Islet precursor cell (in vitro differentiated cells): ENCODE measurements at places on chromosomes 1 and 21.

DNA sequence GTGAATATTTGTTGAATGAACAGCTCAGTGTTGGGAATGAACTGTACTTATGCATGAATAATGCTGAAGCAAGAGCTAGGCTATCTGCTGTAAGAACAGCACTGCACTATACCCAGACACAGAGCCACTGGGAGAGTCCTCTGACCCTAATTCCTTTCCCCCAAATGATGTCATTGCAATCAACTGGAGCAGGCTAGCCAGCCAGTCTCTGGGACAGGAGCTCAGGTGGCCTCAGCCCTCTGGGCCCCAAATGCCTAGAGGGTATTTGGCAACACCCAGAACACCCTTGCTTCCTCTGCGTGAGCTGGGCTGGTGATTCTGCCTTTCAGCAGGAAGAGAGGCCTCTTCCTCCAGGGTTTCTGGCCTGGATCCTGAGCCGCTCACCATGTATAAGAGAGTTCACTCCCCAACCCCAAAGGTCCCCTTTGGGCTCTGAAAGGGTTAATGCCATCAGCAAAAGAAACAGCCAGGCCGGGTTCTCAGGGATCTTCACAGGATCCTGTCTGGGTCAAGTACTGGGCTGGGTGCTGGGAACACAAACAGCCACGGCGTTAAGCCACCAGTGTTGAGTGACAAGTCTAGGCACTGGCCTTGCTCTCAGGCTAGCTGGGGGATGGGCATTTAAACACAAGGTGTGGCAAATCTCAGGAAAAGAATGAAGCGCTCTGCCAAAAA, 3.7 kb upstream of the PADI4 start:
- peak; percentile 87 for DNase-seq

DNA sequence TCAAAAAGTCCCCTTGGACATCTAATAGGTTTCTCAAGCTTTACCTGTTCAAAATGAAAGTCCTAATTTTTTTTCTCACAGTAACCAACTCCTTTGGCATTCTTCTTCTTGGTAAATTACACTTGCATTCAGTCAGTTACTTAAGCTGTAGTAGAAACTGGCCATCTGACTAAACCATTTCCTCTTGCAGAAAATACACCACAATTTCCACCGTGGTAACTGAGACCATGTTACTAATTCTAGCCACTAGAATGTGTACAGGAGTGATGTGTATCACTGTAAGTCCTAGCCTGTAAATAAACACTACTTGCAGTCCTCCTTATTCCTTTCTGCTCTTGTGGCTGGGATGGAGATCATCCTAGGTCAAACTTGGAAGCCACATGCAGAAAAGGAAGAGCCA, 965.4 kb upstream of the TMPRSS15 start:
- no peak for DNase-seq

DNA sequence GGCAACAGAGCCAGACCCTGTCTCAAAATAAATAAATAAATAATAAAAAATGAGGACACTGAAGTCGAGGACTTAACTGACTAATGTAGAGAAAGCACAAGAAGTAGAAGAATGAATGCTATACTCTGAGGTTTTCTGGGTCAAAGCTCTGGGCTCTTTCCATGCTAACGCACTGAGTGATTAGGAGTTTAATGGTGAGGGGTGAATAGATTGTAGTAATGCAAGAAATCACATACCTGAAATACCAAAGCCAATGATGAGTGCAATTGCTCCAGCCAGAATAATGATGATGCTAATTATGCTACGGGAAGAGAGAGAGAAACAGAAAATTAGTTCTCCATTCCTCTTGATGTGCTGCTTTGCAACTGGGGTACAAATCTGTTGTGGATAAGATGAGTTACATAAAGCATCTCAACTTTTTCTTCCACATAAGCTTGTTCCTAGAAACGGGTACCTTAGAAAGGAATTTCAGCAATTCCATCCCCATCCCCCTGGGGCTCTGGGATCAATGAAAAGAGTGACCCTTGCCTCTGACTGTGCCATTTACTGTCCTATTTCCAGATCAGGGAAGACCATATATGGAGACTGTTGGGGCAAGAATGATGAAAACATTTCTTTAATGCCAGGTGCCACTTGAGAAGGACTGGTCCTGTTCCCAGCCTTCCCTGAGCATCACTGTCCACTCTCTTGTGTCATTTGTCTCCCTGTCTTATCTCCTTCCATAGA, 40.7 kb downstream of the VTCN1 start:
- no peak for DNase-seq

DNA sequence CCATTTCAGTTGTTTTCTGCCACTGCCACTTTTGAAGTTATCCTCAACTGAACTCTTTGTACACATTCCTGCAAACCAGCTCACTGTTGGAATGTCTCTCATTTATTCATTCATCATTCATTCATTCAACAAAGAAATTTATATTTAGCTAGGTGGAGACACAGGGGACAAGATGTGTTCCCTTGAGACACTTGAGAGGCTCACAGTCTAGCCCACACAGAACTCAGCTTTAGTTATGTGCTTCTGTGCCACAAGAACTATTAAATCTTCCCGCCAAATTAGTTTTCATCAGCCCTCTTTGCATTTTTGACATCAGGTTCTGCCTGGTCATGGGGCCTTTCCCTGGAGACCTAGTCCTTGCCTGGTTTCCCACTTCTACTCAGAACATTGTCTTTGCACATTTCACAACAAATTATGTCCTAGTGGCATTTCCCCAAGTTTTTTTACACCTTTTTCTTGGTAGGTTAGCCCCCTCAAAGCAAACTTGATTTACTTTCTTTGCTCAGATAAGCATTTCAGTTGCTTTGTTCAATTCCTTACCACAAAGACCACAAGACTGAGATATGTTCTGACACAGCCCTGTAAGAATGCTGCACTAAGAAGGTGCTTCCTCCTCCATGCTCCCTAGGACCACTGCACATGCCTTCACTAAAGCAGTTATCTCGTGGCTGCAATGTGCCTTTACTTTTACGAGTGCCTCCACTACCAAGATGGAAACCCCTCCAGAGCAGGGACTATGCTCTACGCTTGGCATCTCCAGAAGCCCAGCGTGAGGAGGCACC, 31.0 kb downstream of the ILDR2 start:
- DNase-seq, result peak; percentile 79

DNA sequence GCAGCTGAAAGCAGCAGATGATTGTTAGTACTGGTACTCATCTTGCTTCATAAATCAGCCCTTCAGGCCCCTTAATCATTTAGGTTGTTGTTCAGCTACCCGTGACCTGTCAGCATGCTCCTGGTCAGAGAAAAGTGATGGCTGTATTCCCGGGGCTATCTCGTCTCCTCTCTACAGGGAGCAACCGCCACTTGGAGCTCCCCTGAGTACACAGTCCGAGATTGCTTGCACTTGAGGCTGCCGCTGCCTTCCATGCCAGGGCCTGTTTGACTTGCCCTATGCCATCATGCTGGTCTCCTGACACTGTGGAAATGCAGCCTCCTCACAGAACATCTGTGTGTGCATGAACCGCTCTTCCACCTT, 97.5 kb downstream of the SPATA46 start:
- peak; percentile 41 for DNase-seq

DNA sequence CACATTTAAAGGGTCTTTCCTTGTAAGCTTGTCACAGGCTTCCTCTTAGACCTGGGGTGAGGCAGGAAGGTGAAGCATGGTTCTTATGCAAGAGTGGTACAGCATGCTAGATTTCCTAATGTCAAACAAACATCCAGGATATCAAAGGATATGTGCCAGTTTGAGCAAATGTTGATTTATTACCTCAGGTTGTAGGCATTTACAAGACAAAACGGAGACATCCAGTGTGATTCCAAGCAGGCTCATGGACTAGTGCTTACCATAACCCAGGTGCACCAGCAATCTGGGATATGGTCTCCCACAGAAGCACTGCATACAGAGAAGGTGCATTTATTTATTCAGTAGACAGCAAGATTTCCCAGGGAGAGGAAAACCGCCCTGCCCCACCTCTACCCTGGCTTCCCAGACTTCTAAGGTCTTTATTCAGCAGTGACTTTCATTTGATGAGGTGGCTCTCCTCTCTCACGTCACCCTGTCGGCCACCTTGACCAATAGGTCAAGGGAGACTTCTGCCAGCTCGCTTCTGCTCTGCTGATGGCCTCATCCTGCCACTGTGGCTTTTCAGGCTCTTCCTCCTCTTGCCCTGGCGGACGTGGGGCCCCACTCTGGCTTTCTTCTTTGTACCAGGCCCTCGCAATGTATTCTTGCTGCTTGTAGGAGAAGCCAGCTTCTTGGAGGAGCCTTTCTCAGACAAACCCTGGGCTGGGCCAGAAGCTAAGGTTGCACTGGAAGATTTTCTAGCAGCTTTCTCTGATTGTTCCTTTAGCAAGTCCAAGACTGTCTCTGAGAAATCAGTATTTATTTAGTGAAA, 25.6 kb downstream of the HHIPL2 start:
- DNase-seq, result no peak

- no peak for DNase-seq
Observed at GRCh38 chr1:198701766-198702539, 63.1 kb downstream of the PTPRC start.

DNA sequence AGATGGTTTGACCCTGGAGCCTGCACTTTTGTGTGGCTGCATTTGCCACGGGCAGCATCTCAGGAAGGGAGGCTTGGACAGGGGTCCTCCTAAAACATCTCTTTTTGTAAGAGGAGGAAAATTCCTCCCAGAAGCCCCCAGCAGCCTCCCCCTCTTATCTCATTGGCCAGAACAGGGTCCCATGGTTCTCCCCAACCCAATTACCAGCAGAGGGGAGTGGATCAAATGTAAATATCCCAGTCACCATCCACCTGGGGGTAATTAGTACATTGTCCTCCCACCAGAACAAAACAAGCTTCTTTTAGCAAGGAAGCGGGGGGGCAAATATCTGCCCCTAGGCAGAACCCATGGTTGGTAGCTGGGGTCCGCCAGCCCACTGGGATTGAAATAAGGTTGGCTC, 44.7 kb upstream of the TENT5B start:
- peak; percentile 43 for DNase-seq

GRCh38 chr1:29542548-29542947, 306.2 kb downstream of the PTPRU start:
- no peak for DNase-seq

DNA sequence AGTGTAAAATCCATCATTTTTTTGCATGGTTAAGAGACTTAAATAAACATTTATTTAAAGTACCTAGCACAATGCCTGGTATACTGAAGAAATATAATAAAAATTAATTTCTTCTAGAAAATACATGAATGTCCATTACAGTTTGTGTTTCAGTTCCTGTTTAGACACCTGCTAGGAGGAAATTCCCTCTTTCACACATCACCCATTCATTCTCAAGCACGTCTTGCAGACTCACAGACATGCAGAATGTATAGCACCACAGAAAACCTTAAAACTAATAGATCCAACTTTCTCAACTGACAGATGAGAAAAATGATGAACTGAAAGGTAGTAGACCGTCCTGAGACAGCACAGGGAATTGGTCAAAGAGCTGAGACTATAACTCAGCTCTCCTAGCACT, 172.2 kb upstream of the C8B start:
- DNase-seq, result no peak

- DNase-seq, result no peak
Observed at GRCh38 chr1:184033711-184034167, 3.8 kb downstream of the COLGALT2 start.

DNA sequence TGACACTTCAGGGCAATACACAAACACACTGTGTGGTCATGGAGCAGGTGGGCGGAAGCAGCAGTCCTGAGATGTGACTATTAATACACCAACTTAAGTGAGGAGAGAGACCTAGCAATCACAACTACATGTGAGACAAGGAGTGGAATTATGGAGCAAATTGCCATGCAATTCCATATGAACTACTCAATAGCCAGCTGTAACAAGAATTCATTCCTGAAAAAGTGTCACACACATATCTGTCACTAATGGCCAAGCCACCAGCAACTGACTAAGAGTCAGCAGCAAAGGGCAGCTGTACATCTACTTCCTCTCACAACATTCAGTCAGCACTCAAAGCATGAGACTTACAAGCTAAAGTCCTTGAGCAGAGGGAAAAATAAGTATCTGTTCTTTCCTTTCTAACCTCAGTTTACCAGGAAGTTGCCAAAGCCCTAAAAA, 46.2 kb downstream of the GPR3 start:
- no peak for DNase-seq

DNA sequence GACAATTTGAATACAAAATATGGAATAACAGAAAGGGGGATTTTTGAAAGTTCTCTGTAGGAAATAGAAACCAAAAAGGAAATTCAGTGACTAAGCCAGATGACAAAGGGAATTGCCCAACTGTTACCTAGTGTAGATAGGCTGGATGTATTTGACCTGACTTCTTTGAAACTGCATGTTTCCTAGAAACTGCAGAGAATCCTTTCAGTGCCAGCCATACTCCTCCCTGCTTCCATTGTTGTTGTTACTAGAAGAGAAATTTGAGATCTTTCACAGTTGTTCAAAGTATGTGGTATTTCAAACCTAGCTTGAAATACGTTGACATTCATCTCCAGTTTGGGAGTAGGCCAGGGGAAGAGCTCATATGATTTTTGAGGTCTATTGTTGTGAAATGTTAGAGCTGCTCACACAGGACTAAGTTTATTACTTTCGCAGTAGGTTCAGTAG, 1.8 kb upstream of the GBP5 start:
- DNase-seq, result no peak

GRCh38 chr1:95504321-95504720, 270.3 kb downstream of the RWDD3 start:
- DNase-seq, result no peak

GRCh38 chr1:40141878-40142535, 19.2 kb upstream of the RLF start:
- DNase-seq, result peak; percentile 72

DNA sequence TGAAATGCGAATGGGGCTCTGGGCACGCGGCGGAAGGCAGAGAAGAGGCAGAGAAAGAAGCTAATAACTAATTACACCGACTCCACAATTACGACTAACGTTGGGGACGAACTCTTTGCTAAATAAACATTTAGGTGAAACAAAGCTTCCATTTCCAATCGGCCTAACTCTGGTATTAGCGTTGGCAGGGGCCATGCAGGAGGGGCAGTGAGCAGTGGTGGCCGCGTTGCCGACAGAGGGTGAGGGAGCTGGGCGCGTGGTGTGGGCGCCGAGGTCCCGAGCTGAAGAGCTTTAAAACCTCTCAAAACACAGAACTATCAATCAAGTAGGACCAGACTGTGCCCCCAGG, 553 bp upstream of the NDUFV3 start:
- no peak for DNase-seq

DNA sequence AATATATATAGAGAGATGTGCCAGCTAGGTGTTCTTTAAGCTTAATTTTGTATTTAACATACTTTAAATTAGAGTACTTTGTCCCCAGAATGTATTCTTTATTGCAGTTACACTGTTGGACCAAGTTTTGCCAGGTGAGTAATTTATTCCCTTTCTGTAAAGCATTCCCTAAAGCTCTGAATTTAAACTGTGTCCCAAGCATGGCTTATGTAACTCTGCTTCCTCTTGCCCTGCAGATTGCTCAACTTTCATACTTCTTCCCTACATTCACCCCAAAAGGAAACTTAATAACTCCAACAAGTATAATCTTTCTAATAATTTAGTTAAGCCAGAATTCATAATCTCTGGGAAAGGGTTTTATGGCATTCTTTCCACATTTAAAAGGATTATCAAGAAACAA, 5.6 kb downstream of the LYPLAL1 start:
- no peak for DNase-seq
